ENCODE measurements at places on chromosomes 3 and 15.

DNA sequence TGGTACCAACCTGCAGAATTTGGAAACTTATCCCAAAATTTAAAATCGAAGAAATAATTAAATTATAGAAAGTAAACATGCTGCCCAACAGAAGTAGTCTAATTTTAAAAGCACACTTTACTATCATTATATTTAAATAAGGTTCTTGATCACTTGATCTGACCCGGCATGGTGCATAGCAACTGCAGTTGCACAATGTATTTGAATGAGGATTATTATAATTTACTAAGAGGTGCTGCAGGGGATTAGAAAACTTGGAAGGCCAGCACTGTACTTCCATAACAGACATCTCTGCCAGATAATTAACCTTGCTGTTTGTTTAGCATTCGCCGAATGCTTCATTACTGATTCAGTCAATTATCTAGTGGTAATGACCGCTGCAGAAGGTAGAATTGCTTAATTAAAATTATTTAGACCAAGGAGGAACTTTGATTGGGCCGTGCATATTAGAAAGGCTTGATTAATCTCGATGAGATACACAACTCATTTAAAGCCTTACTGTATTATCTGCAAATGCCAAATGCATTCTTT, 971.6 kb downstream of the ZPLD1 start:
- no peak for DNase-seq

- DNase-seq: no peak
Observed at GRCh38 chr3:52983828-52984227, 62.0 kb downstream of the SFMBT1 start.

DNA sequence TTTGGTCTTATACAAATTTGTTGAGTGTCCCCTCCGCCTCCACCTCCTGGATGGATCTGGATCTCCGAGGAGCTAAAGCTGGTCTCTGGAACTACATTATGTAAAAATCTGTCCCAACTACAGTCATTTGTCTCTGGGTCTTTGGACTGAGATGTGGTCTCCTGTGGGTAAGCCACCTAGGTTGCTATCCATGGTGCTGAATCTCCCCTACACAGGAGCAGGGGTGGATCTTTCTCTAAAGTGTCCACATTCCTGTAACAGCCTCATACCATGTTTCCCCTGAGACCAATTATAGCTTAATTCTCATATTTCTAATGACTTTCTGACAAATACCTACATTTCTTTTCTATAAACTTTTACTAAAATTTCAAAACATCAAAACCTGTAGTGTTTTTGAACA, 625.8 kb downstream of the TAFA4 start:
- DNase-seq: no peak

DNA sequence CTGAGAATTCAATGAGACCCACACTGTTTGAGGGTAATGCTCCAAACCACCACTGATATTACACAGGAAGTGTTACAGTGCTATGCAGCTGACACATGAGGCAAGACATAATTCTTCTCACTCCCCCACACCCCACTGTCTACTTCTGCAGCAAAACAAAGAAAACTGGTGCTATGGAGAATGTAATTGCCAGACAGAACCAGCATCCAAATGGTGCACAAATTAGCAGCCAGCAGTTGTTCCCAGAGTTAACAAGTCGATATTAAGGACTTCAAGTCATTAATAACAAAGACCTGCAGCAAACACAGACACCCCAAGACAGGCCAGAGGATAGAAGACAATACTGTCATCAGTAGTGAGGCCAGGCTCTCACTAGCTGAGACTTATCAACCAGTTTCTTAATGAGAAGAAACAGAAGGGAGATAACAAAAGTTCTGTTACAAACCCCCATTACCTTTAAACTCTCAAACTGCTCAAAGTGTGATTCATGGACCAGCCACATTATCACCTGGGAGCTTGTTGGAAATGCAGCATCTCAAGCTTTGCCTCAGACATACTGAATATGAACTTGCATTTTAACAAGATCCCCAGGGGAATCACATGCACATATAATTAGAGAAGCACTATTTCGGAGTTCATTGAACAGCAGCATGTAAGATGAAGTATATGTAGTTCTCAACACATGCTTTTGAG, 58.7 kb upstream of the FNDC3B start:
- DNase-seq: no peak

DNA sequence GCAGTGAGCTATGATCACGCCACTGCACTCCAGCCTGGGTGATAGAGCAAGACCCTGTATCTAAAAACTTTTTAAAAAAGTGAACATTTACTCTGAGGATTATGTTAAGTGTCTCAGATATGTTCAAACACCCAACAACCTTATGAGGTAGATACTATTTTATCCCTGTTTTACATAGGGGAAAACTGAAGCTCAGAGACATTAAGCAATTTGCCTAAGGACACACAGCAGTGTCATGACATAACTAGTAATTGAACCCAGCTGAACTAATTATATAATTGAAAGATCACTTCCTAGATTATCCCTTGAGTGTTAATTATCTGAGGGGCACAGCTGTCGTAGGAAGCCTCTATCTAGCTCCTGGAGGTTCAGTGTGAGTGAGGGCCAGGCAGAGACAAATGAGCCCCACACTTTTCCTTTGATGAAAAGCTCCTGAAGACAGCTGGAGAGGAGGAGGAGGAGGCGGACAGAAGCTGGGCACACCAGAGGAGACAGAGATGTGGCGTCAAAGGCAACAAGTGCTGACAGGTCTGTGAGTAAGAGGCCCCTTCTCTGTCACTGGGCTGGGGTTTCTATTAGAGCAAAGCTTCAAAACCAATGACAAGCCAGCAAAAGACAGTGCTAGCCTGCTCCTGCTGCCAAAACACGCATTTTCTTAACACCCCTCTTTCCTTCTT, 20.5 kb downstream of the TRH start:
- no peak for DNase-seq

DNA sequence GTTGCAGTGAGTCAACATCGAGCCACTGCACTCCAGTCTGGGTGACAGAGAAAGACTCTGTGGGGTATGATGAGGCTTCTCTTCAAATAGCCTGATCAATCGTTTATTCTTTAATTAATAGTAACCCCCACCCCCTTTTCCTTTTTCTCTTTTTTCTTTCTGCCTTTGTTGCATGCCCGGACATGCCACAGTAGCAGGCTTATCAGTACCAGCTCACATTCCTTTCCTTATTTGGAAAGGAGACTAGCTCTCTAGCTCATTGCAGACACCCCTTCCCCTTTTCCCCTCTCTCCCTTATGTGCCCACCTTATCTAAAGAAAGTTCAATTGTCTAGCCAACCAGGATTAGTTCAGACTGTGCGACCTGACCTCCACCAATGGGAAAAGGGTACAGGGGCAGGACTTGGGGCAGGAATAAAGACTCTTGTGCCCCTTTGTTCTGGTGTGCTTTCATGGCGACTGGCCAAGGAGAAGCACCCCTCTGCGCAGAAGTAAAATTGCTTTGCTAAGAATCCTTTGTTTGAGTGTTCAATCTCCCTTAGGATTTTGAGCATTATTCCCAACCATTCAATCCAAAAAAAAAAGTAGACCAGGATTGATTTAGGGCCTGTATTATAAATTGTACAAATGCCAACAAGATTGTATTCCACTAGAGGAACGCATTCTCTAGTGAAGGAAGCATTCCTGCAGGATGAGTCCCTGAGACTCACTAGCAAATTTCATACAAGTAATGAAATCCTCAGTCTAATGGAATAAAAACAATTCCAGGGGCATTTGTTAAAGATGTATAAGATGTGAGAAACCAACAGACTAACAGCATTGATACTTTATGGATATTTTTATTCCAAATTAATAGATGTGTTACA, 95.8 kb upstream of the SNRPN start:
- no peak for DNase-seq

DNA sequence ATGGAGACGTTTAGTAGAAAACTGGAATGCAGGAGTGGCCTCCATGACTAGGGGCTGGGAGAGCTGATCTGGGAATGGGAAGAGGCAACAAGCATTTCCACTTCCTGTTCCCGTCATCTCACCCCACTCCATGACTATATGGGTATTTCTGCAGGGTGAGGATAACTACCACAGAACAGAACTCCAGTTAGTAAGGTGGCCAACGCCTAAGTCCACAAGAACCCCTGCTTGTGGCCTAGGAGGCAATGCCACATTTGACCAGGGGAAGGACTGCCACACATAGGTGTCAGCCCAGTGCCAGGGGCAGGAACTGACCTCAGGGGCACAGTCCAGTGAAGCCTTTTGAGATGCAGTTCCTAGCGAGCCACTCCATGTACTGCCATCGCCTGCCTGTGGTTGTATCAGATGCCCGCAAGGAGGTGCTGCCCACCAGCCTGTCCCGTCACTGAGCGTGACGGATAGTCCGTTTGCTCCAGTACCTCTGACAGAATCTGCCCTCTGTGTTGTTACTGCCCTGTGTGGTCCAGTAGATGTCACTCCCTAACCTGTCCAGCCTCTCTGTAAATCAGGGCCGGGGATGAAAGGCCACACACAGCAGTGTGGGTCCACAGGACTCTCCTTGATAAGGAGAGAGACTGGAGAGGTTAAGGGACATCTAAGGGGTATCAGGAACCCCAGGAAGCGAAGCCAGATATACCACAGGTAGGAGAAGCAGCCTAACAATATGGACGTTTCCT, 3.5 kb upstream of the MTFMT start:
- peak; percentile 81 for DNase-seq

GRCh38 chr15:51497806-51498205, 124.8 kb downstream of the DMXL2 start:
- no peak for DNase-seq

DNA sequence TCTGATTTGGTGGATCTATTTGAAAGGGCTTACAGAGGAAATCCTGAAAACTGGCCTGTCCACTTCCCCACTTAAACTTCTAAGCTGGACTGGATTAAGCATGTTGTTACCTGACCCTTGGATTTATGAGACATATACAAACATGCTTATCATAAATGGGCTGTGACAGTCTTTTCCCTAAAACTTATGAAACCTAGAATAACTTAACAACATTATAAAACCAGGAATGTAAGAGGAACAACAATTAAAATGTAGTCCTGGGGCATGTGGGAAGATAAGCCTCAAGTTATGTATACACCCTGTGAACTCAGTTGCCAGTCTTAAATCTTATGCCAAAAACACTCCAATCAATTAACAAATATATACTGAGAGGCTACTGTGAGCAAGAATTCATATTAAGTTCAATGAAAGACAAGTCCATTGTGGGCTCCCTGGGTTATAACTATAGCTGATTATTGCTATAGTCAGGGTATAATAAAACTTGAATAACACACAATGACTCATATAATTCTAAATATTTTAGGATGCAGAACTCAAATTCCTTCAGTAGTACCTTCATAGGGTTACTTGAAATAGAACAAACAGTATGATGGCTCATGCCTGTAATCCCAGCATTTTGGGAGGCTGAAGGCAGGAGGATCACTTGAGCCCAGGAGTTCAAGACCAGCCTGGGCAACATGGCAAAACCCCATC, 87.2 kb upstream of the PPIB start:
- DNase-seq: no peak

- DNase-seq: peak; percentile 95
Observed at GRCh38 chr15:41115652-41116115, 396 bp downstream of the INO80 start.
